Mesothelial cell of epicardium (in vitro differentiated cells): ENCODE measurements at places on chromosomes 5 and 9. TPM values are rescaled to one million over a fixed set of nuclear protein-coding genes. Genes with fewer than 3 reads are reported as not detected.

The SLC23A1 gene
- total RNA-seq = not detected in 3 replicates

The REXO4 gene
- total RNA-seq = 26.1 to 28.2 TPM (median 27.0 TPM) in 3 replicates

The RNF14 gene
- total RNA-seq = 34.0 to 36.5 TPM (median 35.1 TPM) in 3 replicates

The SPINK4 gene
- total RNA-seq = not detected in 3 replicates

The TAF11L10 gene
- not detected in 3 replicates for total RNA-seq

The IL33 gene
- 4.2 to 5.4 TPM (median 4.7 TPM) in 3 replicates for total RNA-seq

The KIF4B gene
- 0.07 to 0.11 TPM in 2 of 3 replicates, not detected in the other for total RNA-seq

The GNAQ gene
- total RNA-seq = 44.4 to 47.0 TPM (median 46.9 TPM) in 3 replicates

The GDA gene
- 0.22 to 0.58 TPM (median 0.43 TPM) in 3 replicates for total RNA-seq

The NTRK2 gene
- 63.4 to 67.5 TPM (median 65.0 TPM) in 3 replicates for total RNA-seq

The PCDHB2 gene
- 116 to 127 TPM (median 118 TPM) in 3 replicates for total RNA-seq

The LCN10 gene
- total RNA-seq = 0.20 to 0.51 TPM (median 0.29 TPM) in 3 replicates

The EIF4E1B gene
- not detected in 3 replicates for total RNA-seq

The EGR1 gene
- 701 to 737 TPM (median 733 TPM) in 3 replicates for total RNA-seq

The FUT7 gene
- 0.09 to 0.13 TPM in 2 of 3 replicates, not detected in the other for total RNA-seq

The ELAVL2 gene
- 1.1 to 1.4 TPM (median 1.4 TPM) in 3 replicates for total RNA-seq

The DEPDC1B gene
- 14.6 to 17.0 TPM (median 14.7 TPM) in 3 replicates for total RNA-seq

The GDF9 gene
- 0.93 to 1.2 TPM (median 0.98 TPM) in 3 replicates for total RNA-seq

The HAPLN1 gene
- 1.4 to 2.8 TPM (median 1.9 TPM) in 3 replicates for total RNA-seq

The HNRNPH1 gene
- 1,105 to 1,117 TPM (median 1,115 TPM) in 3 replicates for total RNA-seq

The PCDHGA11 gene
- 5.7 to 6.0 TPM (median 6.0 TPM) in 3 replicates for total RNA-seq

The FLT4 gene
- total RNA-seq = 1.8 to 2.6 TPM (median 2.4 TPM) in 3 replicates

The TESK1 gene
- 48.7 to 52.9 TPM (median 49.0 TPM) in 3 replicates for total RNA-seq

The PCDHA6 gene
- 14.5 to 15.7 TPM (median 15.2 TPM) in 3 replicates for total RNA-seq

The PTBP3 gene
- total RNA-seq = 39.3 to 42.5 TPM (median 41.6 TPM) in 3 replicates

The GBGT1 gene
- 29.1 to 32.8 TPM (median 31.8 TPM) in 3 replicates for total RNA-seq
